ENCODE measurements at places on chromosomes 1 and 21. TPM values are rescaled to one million over a fixed set of nuclear protein-coding genes. Genes with fewer than 3 reads are reported as not detected.

The IL22RA1 gene
- 0.13 TPM for total RNA-seq

GRCh38 chr1:214637722-214638458 lies 34.9 kb downstream of the CENPF start:
- DNase-seq = no peak

The TMOD4 gene
- 1.6 TPM for total RNA-seq

The IFNAR1 gene
- 14.2 TPM for total RNA-seq

DNA sequence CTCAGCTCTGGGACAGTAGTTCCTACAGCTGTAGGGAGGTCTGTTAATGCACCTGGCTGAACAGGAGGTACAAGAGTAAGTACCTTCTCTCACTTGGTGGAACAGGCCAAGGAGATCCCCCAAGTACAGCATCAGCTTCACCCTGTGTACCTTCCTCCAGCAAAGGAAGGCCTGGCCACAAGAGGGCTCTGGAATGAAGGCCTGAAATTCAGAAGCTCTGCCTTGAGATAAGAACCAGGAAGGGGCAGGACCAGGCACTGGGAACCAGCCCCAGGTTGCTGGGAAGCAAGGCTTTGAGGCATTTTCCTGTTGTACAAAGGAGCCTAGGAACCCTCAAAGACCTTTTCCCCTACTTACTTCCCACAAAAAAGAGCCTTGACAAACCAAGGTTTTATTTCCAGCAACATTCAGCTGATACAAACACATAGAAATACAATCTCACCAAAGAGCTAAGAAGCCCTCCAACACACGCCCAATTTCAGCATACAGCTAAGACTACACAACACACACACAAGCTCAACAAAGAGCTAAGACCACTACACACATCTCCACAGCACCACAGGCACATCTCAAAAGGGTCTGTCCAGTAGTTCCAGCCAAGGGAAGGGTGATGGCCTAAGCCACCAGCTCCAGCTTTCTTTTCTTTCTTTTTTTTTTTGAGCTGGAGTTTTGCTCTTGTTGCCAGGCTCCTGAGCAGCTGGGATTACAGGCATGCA lies 23.5 kb downstream of the F11R start:
- DNase-seq = peak; percentile 73

- DNase-seq = peak; percentile 54
Observed at GRCh38 chr1:150022357-150022756, 11.8 kb upstream of the OTUD7B start.

Measured in H9 (cell line).